ENCODE measurements at places on chromosomes 2 and 18.

GRCh38 chr2:40329739-40330030, 122.2 kb downstream of the SLC8A1 start:
- no peak for DNase-seq

DNA sequence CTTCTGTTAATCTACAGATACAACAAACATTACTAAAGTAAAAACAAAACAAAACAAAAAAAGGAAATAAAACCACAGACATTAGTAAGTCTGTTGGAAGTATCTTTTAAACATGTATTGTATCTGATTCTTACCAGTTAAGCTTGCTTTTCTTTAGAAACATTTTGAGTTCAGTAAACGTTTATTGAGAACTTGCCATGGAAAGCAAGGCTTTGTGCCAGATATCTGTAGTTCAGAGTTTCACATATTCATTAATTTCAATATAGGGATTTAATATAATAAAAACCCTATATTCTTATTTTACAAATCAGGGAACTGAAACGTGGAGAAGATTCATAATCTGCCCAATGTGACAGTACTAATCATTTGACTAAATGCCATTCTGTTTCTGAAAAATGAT, 1101.0 kb upstream of the GYPC start:
- no peak for DNase-seq

DNA sequence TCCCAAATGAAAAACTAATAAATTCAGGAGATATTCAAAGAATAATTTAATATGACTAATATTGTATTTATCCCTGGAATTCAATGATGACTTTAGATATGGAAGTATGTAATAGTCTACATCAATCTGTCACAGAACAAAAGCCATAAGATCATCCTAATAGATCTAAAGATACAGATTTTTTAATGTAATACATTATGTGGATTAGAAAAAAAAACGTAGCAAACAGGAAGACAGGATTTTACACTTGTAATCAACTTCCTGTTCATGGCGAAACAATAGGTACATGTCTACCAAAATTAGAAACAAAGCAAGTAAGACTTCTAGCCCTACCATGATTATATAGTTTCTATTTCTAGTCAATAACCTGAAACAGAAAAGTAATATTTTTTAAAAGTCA, 192.2 kb downstream of the TTC32 start:
- DNase-seq = no peak

GRCh38 chr2:214410918-214411554, at the start of gene VWC2L:
Gene VWC2L (plus strand): TSS chr2:214411054. CDS start chr2:214414194, 3,140 bp downstream.
- DNase-seq = peak; percentile 0

DNA sequence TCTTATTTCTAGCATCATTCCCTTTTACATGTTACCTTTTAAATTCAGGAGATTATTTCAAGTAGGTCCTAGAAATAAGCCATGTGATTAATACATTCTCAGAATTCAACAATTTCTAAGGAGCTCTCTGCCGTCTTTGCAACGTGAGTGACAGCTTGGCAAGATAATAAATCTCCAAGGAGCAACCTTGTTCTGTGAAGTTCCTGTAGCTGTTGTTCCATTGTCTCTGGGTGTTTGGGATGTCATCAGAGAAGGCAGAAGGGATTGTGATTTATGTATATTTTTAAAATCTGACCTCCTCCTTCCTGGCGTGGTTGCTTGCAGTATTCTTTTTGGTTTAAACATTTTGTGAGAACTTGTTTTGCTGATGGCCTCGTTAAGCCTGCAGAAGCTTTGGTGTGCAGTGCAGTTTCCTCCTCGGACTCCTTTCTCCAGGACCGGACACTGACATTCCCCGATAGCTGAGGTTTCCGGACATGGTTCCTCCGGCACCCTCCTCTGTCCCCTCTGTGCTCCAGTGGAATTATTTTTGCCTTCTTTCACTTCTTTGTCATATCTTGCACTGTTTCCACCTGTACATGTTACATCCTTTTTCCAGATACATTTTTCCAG, 33.7 kb downstream of the RAMP1 start:
- no peak for DNase-seq

- no peak for DNase-seq
Measured at GRCh38 chr2:215410932-215411285, 25.0 kb downstream of the FN1 start.

All from activated CD8-positive, alpha-beta memory T cell treated with anti-CD3 and anti-CD28 coated beads for 1 hour (primary cell).